ENCODE measurements at places on chromosomes 3 and 15.
A peak's percentile ranks its signal among the peaks of the same experiment; 100 is the strongest.

DNA sequence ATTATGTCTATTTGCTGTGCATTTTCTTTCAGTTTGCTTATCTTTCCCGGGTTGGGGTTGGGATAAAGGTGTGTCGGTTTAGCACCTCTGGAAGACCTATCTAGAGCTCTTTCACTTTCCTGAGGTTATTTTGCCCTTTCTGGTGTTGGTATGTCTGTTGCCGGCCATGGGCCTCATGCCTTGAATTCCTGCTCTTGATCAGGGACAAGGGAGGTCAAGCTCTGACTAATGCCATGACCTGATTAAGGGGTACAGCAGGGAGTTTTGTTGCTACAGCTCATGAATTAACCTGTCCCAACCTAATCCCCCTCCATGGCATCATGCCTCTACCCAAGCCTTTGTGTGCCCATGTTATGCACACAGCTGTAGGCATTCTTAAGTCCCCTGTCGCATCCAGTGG, 70.5 kb upstream of the GOLGA6B start:
- DNase-seq = no peak

DNA sequence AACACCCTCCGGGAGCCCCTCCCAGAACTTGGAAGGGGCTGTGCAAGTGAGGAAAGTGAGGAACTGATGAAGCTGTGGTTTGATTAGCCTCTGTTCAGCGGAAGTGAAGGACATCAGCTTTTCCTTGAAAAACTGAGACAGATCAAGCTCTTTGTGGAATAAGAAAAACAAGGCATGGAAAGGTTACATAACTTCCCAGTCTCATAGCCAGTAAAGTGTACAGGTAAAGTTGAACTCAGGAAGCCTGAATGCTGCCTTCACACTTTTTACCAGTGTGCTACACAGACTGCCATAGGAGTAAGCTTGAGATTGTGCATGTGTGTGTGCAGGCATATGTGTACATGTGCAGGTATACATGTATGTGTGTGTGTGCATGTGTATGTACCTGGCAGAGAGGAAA, 293.2 kb downstream of the FGF12 start:
- no peak for DNase-seq

- DNase-seq = peak; percentile 44
These were observed 307.9 kb upstream of the CBLB start for GRCh38 chr3:106176734-106177133.

- peak; percentile 36 for DNase-seq
These were observed 641 bp downstream of the ACVR2B start for GRCh38 chr3:38454178-38454883.

DNA sequence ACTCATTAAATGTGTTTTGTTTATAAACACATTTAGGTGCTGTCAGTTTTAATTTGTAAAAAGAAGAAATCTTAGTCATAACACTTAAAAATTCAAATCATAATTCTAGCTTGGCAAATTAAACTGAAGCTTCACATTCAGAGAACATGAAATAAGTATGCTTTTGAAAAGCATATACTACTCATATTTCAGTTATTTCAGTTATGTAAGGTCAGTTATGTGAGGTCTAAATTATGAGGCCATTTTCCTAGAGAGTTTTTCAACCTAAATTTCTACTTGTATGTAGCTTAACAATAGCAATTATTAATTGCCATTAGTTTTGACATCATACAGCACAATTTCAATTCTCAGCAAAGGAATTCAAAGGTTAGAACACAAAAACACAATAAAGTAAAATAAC, 465.0 kb downstream of the PLOD2 start:
- DNase-seq = no peak

- no peak for DNase-seq
These were observed 185.9 kb downstream of the ABHD5 start for GRCh38 chr3:43876648-43877047.

GRCh38 chr3:2765002-2765579, 345.1 kb downstream of the IL5RA start:
- no peak for DNase-seq

GRCh38 chr15:65327651-65328393, 23.3 kb downstream of the RNU5B-1 start:
- DNase-seq = no peak

DNA sequence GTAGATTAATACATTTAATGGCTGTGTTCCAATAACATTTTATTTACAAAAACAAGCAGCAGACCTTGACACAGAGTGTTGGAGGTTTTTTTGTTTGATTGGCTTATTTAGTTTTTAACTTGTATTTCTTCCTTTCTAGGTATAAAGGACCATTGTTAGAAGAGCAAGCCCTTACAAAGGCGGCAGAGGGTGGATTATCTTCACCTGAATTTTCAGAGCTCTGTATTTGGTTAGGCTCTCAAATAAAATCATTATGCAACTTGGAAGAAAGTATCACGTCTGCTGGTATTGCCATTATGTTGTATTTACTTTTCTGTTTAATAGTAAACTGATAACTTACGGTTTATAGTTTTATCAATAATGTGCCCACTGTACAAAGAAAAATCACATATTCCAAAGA, 10.0 kb downstream of the FAM98B start:
- no peak for DNase-seq

DNA sequence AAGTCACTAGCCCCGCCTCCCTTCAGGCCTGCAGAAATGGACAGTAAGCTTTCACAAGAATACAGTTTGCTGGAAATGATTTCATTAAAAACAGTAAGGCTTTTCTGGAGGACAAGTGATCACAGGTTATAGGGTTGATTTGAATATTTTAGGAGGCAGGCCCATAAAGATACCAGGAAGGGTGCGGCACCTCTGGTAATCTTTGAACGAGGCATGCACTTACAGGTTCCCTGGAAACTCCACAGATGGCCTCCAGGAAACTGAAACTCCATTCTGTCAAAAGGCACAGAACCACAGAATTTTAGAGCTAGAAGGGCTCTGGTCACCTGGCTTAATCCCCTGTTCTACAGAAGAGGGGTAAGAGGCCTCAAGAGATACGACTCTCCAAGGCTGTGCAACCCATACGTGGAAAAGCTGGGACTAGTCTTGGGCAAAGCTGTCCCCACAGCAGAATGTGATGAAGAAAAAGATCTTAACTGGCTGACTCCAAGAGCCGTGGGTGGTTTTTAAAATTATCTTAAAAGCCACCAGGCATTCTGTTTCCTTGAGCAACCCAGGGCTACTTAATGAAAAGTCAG, 1.2 kb downstream of the STARD5 start:
- no peak for DNase-seq

- no peak for DNase-seq
These were observed 12.9 kb downstream of the IDH3A start for GRCh38 chr15:78162038-78162437.

DNA sequence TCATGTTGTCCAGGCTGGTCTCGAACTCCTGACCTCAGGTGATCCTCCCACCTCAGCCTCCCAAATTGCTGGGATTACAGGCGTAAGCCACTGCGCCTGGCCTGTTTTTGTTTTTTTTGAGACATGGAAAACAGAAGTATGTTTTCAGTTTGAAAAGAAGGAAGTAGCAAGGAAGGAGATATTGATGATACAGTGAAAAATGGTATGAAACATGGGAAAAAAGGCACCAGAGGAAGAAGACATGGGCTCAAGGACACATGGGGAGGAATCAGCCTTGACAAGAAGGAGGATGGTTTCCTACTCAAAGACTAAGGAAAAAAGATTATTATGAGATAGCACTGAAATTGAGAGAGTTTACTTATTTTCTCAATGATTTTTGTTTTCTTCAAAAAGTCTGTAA, 30.7 kb downstream of the FMN1 start:
- DNase-seq = no peak

DNA sequence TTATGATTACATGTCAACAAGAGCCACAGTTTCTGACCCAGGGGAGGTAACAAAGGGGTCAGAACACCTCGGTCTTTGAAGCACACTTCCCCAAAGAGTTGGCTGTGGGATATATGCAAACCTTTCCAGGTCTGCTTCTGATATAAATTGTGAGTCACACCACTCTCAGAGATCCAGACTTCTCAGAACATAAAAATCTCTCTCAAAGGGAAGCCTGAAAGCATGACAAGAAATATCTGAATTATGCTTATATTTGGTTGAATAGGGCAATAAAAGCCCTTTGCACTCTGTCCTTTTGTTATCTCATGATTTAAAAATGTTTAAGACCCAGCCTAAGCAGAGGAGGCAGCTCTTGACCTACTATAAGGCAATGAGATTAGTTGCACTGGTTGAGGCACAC, 56.8 kb downstream of the MYH15 start:
- DNase-seq = no peak
